Daoy (cell line): ENCODE measurements at places on chromosomes 1 and 21. TPM values are rescaled to one million over a fixed set of nuclear protein-coding genes. Genes with fewer than 3 reads are reported as not detected.

Gene DMBX1
- 0.80 and 2.1 TPM in 2 replicates for total RNA-seq

- DNase-seq: peak; percentile 72
These were observed 26.7 kb upstream of the A3GALT2 start for GRCh38 chr1:33347650-33347992.

DNA sequence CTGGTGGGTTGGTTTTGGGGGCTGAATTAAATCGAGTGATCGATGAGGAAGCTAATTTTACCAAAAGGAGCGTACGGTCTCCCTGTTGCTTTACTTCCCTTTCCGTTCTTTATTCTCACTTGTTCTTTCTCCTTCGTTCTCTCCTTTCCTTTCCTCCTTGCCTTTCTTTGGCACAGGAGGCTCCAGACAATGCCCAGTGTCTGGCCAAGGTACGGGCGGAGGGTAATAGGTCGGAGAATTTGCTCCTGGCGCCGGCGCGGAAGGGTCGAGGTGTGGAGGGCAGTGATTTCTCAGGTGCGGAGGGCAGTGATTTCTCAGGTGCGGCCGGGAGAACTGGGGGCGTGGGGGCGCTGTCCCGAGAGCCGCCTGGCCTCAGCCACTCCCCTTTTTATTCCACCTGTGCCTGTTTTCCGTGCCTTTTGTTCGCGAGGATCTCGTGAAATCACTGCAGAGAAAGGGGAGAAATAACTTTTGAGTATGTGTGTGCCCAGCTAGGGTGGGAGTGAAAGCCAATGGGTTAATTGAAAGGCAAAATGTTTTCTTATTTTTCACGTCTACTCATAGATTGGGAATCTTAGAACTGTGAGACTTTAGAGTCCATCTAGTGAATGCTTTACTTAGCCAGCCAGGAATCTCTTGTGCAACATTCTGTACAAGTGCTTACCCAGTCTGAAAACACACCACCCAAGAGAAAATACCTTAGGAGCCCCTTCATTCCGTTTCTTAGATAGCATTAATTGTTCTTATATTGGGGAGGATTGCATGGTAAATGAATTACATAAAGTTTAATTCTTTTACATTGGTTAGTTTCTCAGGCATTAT is 1.3 kb downstream of the FNBP1L start:
- peak; percentile 42 for DNase-seq

GRCh38 chr1:41673378-41673777 is 188.9 kb upstream of the EDN2 start:
- DNase-seq: peak; percentile 51

Gene AGTRAP
- total RNA-seq: 42.4 and 42.9 TPM in 2 replicates

- DNase-seq: no peak
These were observed 46.6 kb downstream of the LYST start for GRCh38 chr1:235820061-235820460.

Gene RCSD1
- total RNA-seq: 0.23 and 0.83 TPM in 2 replicates

Gene MSH4
- total RNA-seq: 0.06 and 0.34 TPM in 2 replicates

GRCh38 chr1:46315669-46316403 is 12.3 kb downstream of the UQCRH start:
- no peak for DNase-seq

Gene LIN28A
- 0.86 TPM in 1 of 2 replicates, not detected in the other for total RNA-seq
